ENCODE measurements at places on chromosomes 16 and 17.

DNA sequence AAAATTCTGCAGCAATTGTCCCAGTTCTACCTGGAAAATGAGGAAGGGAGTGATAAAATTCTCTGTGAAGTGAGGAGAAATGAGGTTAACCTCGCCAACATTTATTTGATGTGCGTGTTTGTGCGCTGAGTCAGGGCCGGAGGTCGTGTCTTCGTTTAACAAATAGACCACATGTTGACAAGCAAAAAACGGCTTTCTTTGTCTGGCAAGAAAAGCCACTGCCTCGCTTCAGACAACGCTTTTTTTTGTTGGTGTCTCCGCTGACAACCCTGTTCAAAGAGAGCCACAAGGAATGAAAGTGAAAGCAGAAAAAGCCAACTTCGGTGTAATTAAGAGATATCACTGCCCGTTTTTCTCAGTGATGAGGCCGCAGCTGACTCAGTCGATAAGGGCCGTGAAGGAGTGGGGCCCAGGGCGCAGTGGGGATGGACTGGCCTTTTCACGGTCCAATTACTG is 510.6 kb downstream of the CDH13 start:
- DNase-seq, result no peak

DNA sequence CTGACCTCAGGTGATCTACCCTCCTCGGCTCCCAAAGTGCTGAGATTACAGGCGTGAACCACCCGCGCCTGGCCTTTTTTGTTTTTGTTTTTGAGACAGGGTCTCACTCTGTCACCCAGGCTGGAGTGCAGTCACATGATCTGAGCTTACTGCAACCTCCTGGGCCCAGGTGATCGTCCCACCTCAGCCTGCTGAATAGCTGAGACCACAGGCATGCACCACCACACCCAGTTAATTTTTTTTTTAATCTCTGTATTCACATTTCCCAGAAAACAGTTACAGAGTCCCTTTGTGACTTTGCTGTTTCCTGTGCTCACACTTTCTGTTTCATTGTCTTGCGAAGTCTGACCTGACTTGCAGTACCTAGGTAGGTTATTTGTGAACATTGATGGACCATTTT is 2.7 kb downstream of the CLUAP1 start:
- DNase-seq, result no peak

DNA sequence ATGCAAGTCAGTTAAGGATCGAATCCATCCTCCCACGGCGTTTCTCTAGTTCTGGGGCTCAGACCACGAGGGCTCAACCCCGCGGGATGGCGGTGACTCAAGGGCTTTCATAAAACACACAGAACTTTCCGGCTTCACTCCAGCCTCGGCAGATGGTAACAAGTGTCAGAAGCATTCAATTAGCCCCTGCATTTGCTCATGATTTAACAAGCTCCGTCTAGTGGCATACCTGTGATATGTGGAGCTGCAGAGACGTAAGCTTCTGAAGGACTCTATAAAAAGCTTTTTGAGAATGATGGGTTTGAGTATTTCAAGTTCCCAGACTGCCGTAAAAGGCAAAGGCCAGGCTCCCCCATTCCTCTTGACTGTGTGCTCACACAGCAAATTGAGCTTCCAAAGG is 91.3 kb upstream of the SEC14L1 start:
- no peak for DNase-seq

DNA sequence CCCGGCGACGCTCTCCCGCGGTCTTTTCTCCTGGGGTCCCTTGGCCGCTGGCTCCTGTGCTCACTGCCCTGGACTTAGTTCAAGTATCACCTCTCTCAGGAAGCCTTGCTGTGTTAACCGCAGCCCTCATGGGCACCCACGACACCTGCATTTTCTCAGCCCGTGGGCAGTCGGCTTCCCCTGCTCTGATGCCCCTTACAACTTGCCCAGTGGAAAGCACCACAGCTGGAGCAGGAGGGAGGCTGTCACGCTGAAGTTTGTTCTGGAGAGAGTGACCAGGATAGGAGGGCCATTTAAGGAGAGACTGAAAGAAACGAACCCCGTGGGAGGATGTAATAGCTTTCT is 395 bp downstream of the STXBP4 start:
- DNase-seq, result no peak

- DNase-seq, result no peak
Measured at GRCh38 chr16:11361701-11362451, 16.6 kb downstream of the RMI2 start.

DNA sequence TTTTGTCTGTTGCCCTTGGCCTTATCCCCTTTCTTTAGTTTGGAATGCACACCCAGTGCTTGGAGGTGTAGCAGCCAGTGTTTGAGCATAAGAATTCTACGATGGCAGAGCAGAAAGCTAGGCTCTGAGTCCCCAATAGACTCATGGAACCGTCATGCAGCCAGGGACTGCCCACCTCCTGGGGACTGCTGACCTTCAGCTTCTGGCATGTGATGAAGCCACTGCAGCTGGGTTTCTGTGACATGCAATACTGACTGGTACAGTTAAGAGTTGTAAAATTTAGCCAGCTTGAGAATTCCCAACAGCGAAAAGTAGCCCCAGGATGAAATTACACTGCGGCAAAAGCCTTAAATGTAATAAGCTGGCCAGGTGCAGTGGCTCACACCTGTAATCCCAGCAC is 9.0 kb upstream of the MAP3K14 start:
- DNase-seq, result no peak

DNA sequence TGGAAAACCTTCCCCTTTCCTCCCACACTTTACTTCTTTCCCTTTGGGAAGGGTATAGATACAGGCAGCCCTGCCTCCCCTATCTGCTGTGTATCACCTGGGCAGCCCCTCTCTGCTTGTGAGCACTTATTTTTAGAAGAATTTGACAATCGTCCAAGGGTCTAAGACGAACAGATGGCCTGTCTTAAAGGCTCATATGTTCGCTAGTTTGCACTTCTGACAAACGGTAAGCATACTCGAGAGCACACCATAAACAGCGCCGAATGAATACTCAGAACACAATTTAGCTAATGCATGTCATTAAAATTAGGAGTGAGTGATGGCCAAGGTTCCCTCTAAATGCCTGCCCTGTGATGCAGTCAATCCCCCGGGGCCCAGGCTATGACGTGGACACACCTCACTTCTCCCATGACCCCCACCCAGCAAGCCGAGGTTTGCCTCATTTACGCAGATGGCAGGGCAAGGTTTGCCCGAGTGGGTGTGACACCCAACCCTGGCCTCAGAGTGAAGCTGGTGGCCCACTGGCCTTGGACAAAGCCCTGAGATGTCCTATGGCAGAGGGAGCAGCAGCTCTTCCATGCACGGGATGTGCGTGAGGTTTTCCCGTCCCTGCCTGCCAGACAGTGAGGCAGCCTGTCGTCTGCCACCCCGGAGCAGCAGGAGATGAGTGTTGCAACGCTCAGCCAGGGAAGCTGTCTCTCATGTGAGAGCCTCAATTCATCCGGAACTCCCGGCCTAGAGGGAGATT is 125.2 kb downstream of the C16orf78 start:
- DNase-seq, result no peak

DNA sequence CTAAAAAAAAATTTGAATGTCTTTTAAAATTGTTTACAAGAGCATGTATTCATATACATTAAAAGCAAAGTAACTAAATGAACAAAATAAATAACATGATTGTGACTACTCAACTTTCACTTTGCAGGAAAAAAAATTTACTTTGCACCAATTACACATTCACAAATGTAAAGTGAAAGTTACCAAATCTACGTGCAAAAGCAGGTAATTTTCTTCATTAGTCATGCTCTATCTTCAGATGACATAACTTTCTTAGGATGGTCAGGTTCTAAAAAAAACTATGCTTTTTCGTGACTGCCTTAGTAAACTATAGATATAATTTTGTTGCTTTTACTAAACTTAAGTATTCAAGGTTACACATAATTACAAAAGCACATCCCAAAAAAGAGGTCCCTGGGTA is 17.0 kb upstream of the ABCA10 start:
- DNase-seq, result no peak

- DNase-seq, result no peak
Measured at GRCh38 chr17:81695801-81696200, 7.4 kb upstream of the MRPL12 start.

GRCh38 chr17:36869856-36870719 is 67.2 kb upstream of the LHX1 start:
- DNase-seq, result no peak

DNA sequence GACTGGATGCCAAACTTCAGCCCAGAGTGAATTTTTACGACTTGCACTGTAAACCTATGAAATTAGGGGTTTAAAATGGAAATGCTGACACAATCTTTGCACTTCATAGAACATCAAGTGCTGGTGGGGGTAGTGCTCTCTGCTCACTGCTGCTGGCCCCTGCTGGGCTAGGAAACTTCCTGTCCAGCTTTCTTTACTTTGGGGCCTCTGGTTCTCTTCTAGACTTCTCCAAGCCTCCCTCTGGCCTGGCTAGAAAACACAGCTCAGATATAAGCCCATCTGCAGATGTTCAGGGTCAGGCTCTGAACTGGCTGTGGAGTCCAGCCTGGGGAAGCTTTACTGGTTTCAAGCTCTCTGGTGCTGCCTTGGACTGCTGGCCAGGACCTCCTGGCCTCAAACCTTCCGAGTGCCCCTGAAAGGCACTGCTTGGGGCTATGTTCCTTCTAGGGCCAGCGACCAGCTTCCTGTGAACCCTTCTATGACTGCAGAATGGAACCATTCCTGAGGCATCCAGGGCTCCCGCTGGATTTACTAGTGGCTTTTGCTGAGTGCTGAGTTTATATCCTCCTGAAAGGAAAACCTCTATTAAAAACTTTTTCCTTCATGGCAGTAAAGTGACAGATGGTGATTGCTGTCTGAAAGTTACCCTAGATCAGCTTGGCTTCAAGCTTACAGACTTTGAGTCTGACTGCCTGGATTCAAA is 59.4 kb downstream of the TBX4 start:
- no peak for DNase-seq

DNA sequence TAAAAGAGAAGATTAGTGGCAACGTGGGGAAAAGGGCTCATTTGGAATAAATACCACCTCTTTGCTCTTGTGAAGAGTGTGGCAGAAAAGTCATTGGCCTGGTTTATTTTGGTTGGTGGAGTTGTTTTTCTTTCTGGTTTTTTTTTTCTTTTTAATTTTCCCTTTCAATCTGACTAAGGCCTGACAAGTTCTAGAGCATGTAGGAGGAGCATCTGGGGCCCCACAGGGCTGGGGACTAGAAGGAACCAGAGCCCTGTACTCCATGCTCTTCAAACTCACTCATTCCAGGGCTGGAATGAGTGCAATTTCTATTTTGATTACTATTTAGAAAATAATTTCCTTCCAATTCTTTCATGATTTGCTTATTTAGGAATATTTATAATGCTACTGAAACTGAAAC is 13.3 kb downstream of the IRX5 start:
- DNase-seq, result no peak

- DNase-seq, result no peak
Measured at GRCh38 chr17:6712854-6713129, 377 bp downstream of the SLC13A5 start.

DNA sequence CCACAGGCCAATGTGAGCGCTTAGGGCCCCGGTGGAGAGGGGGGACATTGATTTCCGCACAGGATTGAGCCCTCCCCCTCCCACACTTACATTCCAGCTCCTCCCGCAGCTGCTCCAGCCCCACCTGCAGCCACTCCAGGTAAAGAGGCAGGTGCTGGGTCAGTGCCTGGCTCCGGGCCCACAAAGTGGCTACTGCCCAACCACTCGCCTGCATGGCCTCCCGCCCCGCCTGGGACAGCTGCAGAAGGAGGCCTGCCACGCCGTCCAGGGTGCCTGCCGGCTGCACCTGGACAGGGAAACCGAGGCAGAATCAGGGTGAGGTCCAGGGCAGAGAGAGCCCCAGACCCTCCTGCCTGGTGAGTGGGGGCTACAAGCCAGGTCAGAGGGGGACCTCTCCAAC is 46.3 kb downstream of the RMI2 start:
- no peak for DNase-seq

DNA sequence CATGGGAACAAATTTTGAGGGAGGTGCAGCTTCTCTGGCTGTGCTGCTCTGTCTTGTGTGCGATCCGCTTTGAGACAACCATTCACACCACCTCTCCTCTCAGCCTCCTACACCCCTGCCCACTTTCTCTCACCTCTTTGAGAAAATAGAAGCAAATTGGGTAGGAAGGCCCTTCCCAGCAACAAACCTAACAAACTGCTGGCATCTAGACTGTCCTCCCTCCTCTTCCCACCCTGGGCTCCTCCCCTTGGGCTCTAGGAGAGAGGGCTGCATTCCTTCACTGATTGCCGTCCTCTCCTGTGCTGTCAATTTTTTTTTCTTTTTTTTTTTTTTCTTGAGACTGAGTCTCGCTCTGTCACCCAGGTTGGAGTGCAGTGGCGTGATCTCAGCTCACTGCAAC is 13.5 kb downstream of the CDIPT start:
- DNase-seq, result no peak

DNA sequence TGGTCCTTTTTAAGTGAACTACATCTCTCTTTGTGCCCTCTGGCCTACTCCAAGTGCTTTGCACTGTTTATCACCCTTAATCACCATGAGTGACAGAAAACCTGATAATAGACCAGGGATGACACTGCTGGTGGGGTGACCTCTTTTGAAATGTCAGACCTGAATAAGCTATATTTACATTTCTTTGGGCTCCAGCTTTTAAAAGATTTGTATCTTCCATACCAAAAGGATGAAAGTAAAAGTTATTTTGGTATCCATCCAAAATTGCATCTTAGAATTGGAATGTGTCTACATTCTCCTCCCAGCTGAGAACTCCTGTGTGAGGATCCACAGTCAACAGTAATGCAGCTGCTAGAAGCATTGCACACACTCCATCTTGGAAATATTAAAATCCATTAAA is 370.0 kb downstream of the CDH11 start:
- no peak for DNase-seq

GRCh38 chr17:59764292-59764741 is 56.9 kb downstream of the VMP1 start:
- DNase-seq, result no peak

GRCh38 chr17:77365584-77366186 is 224.9 kb downstream of the SEC14L1 start:
- DNase-seq, result no peak

DNA sequence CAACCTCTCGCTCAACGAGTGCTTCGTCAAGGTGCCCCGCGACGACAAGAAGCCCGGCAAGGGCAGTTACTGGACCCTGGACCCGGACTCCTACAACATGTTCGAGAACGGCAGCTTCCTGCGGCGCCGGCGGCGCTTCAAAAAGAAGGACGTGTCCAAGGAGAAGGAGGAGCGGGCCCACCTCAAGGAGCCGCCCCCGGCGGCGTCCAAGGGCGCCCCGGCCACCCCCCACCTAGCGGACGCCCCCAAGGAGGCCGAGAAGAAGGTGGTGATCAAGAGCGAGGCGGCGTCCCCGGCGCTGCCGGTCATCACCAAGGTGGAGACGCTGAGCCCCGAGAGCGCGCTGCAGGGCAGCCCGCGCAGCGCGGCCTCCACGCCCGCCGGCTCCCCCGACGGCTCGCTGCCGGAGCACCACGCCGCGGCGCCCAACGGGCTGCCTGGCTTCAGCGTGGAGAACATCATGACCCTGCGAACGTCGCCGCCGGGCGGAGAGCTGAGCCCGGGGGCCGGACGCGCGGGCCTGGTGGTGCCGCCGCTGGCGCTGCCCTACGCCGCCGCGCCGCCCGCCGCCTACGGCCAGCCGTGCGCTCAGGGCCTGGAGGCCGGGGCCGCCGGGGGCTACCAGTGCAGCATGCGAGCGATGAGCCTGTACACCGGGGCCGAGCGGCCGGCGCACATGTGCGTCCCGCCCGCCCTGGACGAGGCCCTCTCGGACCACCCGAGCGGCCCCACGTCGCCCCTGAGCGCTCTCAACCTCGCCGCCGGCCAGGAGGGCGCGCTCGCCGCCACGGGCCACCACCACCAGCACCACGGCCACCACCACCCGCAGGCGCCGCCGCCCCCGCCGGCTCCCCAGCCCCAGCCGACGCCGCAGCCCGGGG is 1.3 kb downstream of the FOXC2 start:
- no peak for DNase-seq

Data from esophagus squamous epithelium (tissue), 5 donors.